ENCODE measurements at places on chromosomes 7 and 10.

GRCh38 chr10:4721999-4722753 lies 103.8 kb upstream of the AKR1E2 start:
- DNase-seq = no peak

DNA sequence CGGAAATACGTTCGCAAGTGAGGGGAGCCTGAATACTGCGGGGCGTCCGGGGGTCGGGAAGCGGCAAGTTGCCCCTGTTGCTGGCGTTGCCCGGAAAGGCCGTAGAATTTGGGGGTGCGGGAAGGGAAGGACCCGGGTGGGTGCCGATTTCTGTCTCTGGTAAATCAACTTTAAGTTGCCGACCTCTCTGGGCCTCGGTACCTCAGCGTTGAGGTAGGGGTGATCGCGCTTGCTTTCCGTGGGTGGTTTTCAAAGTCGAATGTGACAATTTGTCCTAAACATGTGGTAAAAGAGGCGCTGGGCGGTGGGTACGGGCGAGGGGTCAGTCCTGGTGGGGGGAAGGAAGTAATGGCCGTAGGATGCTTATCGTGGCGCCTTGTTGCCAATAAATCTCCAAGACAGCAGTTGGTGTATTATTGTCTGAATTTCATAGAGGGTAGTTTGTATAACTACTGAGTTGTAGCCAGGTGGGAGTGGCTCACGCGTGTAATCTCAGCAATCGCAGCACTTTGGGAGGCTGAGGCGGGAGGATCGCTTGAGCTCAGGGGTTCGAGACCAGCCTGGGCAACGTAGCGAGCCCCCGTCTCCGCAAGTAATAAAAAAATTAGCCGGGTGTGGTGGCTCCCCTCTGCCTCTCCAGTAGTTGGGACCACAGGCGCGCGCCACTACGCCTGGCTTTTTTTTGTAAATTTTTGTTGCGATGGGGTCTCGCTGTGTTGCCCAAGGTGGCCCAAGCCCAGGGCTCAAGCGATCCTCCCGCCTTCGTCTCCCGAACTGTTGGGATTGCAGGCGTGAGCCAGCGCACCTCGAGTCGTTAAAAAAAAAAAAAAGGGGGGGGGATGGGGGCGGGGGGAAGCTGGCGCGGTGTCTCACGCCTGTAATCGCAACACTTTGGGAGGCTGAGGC lies 644 bp downstream of the BUD23 start:
- DNase-seq = no peak

DNA sequence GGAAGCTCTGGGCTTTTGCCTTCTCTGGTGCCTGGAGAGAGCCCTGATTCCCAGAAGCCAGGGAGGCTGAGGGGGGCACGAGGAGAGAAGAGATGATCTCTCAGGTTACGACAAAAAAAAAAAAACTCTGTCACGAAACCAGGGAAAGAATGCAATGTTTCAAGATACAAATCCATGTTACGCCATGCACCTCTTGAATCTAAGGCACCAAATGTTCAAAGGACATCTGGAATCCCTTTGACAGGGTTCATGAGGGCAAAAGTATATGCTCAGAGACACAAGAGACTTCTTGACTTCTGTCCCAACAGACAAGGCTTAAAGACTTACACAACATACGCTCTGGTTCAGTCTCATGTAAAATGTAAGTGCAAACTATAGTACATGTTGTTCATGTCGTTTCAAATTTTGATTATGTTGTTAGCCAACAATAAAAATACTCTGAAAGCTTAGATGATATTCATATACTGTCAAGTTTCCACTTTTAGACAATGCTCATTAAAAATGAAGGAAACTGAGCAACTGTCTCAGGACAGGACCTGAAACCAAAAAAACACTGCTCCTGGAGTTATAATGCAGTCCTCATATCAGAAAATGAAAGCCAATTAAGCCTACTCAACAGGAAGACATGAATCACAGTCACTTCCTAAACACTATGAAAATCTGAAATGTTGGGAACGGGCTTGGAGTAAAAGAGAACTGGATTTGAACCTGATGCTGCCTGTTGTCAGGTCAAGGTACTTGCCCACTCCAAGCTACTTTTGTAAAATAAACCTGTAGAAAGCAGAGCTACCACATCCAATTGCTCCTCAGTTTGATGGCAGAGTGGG lies 72.3 kb downstream of the CHCHD3 start:
- no peak for DNase-seq

GRCh38 chr7:30928254-30928872 lies 16.7 kb downstream of the AQP1 start:
- no peak for DNase-seq

GRCh38 chr10:102652170-102652916 lies 8.1 kb downstream of the TRIM8 start:
- DNase-seq = no peak

DNA sequence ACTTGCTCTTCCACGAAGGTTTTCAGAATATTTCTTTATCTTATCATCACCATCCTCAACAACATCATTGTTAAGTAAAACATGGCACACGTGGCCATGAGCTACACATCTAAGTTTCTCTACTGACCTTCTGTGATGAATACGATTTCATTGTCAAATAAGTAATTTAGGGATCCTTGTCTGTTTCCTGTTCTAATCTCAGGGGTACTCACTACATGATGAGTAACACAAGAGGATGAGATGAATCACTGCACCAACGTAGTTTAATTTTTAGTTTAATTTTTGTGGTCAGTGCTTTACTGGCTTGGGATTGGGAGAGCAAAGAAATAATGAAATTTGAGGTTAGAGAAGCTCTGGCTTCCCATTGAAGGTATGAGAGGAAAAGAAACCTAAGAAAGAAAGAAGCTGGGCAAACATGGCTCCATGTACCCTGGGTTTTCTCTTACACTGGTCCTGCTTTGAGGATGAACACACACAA lies 461.9 kb upstream of the KLF6 start:
- DNase-seq = peak; percentile 24

- DNase-seq = peak; percentile 31
Observed at GRCh38 chr7:79820387-79820786, 314.2 kb upstream of the GNAI1 start.

DNA sequence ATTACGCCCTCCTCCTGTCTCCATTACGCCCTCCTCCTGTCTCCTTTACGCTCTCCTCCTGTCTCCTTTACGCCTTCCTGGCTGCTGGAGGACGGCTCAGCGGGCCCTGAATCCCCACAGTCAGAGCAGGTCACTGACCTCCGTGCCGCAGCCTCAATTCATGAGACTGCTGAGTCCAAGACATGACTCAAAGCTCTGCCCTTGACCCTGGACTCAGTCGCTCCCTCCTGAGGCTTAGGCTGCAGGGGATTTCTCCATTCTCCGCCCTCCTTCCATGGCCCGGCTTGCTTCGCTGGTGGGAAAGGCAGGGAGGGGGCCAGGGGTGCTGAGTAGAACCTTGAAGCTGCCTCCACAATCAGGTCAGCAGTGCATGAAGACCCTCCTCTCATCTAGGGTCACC lies 21.0 kb upstream of the FOXL3 start:
- DNase-seq = no peak

DNA sequence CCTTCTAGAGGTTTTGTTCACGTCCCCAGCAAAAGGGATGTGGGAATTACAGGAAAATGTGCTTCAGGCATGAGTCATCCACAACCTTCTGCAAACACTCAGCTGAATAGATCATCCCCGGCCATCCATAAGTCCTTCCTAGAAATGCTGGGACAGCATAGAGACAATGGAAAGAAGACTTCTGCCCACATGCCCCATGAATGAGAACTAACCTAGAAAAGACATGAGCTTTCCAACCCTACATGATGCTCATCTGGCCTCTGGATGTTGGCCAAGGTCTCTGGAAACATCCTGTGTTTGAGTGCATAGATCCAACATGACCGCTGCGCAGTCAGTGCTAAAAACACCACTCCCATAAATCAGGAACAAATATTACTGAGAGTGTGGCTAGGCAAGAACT lies 277.5 kb downstream of the PLXNA4 start:
- peak; percentile 5 for DNase-seq

- no peak for DNase-seq
Observed at GRCh38 chr10:75126277-75126676, 14.8 kb downstream of the SAMD8 start.

DNA sequence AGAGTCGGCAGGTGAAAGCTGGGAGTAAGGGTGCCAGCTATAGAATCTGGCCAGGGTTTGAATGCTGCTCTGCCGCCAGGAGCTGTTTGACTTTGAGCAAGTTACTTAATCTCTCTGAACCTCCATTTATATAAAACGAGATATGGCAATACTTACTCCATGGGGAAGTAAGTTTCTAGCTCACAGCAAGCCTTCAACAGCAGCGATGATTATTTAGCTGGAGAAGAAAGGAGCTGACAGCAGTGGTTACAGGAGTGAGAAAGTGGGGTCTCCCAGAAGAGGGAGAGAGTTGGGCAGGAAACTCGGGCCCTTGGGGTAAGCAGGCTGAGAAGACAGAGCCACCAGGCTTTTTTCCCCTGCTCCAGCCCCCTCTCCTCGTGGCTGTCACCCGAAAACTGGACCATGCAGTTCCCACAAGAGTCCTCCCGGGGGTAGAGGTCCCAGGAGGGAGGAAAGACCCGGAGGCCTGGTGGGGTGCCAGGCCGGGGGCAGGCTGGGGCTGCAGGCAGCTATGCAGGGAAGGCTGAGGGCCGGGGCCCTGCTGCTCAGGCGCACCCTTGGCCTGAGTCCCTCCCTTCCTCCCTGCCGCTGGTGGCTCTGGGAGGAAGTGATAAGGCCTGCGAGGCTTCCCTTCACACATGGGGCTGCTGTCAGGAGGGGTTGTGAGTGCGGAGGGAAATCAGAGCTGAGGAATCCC lies 3.5 kb downstream of the NOS3 start:
- DNase-seq = no peak

- DNase-seq = no peak
Observed at GRCh38 chr7:14871880-14872279, 30.7 kb downstream of the DGKB start.

DNA sequence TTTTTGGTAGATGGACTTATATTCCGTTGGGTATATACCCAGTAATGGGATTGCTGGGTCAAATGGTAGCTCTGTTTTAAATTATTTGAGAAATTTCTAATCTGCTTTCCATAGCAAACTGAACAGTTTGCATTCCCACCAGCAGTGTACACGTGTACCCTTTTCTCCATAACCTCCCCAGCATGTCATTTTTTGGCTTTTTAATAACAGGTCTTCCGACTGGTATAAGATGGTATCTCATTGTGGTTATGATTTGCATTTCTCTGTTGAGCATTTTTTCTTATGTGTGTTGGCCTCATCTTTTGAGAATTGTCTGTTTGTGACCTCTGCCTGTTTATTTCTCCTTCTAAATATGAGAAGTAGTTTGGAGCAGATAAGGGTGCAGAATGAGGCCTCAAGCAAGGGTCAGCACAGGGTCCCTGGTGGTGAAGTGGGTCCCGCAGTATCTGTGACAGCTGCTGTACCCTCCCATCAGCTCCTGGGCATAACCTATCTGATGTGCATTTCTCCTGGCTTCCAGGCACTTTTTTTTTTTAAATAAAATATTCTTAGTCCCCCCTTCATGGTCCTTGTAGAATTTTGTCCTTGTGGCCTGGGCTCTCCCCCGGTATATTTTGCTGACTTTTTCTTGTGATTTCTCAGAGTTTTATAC lies 73.5 kb downstream of the PROSER2 start:
- DNase-seq = no peak

DNA sequence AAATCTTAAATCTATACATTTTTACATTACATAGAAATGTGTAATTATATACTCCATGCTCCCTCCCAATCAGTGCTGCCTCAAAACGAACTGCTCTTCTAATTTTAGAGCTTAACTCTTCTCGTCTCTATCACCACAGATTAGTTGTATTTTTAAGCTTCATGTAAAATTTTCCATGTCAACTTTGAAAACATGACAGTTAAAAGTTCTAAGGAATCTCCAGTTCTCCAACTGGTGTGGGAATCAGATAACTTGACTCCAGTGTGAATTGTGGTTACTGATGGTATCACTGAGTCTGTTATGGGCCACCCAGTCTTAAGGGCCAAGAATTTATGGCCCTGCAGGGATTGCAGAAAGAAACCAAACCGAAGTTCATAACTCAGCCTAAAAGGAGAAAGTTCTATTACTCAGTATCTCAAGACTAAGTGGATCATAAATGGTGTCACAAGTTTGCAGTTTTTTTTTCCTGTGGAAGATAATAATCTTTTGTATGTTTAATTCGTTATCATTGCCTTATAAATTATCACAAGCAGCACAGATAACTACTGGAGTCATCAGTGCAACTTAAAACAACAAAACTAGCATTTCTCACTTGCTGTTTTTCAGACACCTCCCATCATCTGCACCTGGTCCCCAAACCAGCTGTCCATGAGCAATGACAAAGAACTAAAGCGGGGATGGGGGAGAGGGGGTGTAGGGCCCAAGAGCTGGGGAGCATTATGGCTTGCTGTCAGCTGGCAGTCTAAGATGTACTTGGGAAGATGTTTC lies 31.5 kb upstream of the KMT2E start:
- DNase-seq = peak; percentile 23

GRCh38 chr7:65235586-65235985 lies 138.1 kb upstream of the ZNF92 start:
- no peak for DNase-seq

GRCh38 chr10:62093863-62094291 lies 174.8 kb downstream of the RTKN2 start:
- peak; percentile 85 for DNase-seq

DNA sequence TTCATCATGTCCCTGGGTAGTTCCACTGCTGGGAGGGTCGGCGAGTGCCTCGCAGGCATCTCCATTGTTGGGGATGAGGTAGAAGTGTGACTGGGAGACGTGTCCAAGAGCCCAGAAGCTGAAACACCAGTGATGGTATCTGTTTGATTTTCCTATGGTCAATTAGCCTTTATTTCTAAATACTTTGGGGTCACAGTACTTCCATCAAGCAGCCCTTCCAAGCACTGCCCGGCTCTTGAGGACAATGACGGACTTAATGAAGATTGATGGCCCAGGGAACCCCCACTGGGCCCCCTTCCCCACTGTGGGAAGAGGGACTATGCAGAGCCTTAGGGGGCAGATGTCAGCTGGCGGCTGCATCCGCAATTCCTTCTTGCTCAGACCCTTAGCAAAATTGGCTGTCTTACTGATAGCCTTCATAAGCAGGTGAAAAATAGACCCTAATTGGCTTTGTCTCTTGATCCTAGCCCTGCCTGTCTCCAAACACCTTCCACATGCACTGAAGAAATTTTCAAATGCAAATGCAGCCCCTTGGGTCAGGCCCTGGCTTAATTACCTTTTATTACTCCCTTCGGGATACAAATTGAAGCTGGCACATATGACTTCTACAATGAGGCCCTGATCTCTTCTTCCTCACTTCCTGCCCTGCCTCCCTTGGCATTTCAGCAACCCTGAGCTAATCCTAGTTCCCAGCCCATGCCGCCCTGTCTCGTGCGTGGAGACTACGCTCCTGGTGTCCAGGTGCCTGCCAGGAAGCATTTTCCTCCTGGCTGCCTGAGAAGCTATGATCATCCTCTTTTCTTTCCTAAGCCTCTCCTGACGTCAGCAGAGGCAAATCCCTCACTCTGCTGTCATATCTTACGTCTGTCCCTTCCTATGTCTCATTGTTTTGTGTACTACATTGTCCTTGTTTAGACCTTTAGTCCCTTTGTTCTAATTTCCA lies 124.5 kb upstream of the GDF10 start:
- no peak for DNase-seq

- no peak for DNase-seq
Observed at GRCh38 chr7:28312948-28313347, 99.4 kb upstream of the CREB5 start.

GRCh38 chr10:91520661-91521060 lies 110.5 kb downstream of the HECTD2 start:
- no peak for DNase-seq

GRCh38 chr7:106273009-106273668 lies 11.6 kb downstream of the NAMPT start:
- no peak for DNase-seq
